Osteocyte (in vitro differentiated cells): ENCODE measurements at places on chromosomes 4 and X. TPM values are rescaled to one million over a fixed set of nuclear protein-coding genes. Genes with fewer than 3 reads are reported as not detected.

DNA sequence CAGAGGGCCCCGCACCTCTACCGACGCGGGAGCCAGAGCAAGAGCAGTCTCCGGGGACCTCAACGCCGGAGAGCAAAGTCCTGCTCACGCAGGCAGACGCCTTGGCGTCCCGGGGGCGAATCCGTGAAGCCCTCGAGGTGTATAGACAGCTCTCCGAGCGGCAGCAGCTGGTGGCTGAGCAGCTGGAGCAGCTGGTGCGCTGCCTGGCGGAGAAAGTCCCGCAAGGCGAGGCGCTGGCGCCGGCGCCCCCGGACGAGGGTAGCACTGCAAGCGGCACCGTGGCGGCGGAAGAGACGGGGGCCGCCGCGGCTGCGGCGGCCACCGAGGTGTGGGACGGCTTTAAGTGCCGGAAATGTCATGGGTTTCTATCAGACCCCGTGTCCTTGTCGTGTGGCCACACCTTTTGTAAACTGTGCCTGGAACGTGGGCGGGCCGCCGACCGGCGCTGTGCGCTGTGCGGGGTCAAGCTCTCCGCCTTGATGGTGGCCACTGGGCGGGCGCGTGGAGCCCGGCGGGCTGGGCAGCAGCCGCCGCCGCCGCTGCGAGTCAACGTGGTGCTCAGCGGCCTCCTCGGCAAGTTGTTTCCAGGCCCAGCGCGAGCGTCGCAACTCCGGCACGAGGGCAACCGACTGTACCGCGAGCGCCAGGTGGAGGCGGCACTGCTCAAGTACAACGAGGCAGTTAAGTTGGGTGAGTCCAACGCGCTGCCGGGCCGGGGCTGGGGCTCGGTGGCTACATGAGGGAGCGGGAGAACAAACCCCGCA is 672 bp downstream of the LONRF3 start:
- no peak for DNase-seq

GRCh38 chrX:136755411-136755810 is 25.3 kb downstream of the ARHGEF6 start:
- no peak for DNase-seq

DNA sequence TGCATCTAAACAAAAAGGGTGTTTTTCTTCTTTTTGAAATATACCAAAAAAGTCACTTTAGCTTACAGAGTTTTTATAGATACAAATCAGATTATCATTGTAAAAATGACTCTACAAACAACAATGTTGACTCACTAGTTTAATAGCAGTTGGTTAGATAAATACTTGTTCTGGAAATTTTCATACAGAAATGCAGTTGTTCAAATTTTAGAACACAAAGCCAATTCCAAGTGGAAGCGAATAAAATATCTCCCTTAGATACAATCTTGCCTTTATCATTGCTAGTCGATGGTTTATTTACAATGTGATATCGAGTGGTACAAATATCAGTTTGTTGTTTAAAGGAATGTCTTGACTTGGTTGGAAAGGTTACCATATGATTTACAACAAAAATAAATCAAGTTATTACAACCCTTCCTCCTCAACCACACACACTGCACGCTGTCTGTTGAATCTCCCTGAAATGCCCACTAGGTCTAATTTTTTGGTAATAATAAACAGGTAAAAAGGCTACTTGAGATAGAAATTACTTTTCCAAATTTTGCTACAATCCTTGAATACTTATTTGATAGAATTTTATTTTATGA is 114.8 kb downstream of the CDS1 start:
- no peak for DNase-seq

GRCh38 chr4:20662851-20663250 is 37.4 kb upstream of the PACRGL start:
- DNase-seq = no peak

GRCh38 chr4:109411964-109412363 is 21.7 kb upstream of the SEC24B start:
- DNase-seq = no peak

DNA sequence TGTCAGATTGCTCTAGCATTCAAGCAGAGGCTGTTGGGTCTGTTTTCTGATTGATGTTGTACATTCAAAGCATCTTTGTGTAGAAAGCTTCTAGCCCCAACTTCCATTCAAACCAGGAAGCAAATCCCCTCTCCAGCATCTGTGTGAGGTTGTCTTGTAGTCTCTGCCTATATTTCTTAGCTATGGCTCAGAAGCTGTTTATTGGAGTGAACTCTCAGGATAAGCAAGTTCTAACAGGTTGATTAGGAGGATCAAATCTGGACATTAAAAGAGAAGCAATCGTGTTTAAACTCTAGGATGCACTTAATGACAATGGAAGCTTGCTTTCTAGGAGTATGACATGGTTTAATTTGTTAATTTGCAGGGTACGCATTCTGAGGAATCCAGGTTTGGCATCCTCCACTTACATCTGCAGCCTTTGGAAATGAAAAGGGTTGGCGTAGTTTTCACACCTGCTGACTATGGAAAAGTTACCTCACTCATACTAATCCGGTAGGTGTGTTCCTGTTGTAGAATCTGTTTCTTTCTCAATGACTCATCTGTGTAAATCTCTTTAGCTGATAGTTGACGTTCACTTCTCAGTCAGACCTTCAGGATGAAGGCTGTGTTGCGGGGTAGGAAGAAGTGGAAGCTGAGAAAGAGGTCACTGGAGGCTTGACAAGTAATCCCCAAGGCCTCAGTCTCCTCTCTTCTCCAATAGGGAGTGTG is 88.0 kb upstream of the TLR2 start:
- no peak for DNase-seq

- no peak for DNase-seq
These were observed 1.8 kb downstream of the WWC2 start for GRCh38 chr4:183100827-183101226.

DNA sequence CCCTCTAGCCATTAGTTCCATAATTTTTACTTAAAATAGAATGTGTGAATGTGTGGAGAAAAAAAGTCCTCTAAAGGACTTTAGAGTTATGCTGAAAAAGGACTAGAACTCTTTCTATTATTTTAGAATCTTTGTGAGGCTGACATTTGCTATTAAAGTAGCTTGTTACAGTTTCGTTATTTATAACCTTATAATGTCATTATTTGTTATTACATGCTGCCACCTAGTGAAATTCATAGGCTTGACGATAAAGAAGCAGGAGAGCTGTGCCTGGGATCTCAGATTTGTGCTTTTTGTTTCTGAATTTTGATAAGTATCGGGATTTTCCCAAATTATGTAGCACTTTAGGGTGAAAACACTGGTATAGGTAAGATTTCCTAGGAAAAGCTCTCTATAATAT is 38.5 kb upstream of the TAPT1 start:
- DNase-seq = no peak

DNA sequence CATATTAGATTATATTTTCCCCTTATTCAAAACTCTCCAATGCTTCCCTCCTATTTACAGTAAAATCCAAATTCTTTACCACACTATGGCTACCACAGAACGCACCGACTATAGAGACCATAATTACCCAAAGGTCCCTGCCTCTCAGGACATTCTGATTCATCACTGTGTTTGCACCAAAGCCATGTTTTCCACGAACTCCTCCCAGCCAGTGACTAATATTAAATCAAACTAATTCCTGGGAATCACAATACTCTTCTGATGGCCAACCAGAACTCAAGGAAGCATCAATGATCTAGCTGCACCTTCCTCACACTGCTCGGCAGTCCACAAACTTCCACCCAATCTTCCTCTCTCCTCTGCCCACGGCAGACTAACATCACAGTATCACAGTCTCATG is 24.2 kb upstream of the EDNRA start:
- DNase-seq = no peak

Gene CXCL10
- total RNA-seq = not detected in 2 replicates

Gene INTU
- total RNA-seq = 5.3 and 6.0 TPM in 2 replicates

DNA sequence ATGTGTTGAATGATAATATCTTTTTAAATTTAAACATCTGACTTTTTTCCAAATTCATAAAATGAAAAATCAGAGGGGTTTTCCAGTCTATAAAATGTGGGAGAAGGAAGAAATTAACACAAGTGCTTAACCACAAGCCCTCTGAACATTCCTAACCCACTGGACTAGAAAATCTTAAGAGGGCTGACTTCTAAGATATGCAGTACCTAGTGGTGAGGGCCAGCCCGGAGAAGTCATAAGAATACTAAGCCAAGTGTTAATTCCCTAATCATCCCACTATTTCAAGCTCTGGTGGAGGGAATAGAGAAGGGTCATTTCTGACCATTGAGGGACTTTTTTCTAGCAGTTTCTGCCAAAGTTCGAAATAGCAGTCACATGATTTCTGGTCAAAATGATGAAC is 86.9 kb upstream of the NEIL3 start:
- no peak for DNase-seq

- no peak for DNase-seq
These were observed 65.9 kb downstream of the HHIP start for GRCh38 chr4:144711700-144712456.

DNA sequence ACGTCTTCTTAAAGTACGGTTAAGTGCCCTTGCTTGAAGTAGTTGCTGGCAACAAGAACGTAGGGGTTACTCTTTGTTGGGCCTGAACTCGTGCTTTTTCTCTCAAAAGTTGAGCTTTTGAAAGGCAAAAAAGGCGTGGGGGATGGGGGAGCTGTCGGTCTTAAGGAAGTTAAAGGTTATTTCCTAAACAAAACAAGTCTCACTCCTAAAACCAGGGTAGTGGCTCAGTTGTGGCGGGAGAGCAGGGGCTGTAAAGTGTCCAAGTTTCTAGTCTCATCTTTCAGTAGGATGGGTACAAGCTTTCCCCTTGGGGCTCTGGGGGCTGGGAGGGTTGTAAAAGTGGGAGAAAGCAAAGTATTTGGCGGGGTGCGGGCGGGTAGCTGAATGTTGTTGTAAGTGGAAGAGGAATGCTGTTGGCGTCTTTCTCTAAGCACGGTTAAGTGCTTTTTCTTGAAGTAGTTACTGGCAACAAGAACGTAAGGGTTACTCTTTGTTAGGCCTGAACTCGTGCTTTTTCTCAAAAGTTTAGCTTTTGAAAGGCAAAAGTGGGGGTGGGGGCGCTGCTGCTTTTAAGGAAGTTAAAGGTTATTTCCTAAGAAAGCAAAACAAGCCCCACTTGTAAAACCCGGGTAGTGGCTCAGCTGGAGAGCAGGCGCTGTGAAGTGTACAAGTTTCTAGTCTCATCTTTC is 904 bp upstream of the WDR1 start:
- DNase-seq = no peak

DNA sequence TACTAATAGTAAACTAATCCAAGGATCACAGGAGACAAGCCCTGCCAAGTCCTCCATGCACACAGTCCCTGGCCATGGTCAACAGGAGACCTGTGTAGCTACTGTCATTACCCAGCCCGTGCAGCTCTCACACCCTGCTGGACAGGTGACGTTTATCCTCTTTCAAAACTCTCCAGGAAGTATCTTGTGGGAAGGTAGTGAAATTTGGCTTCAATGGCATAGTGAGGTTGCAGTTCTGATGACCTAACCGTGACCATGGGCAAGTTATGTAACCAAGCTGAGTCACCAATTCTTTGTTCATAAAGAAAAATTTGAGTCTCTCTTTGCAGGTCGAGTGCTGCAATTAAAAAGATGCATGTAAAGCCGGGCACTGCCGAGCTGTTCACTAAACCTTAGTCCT is 11.3 kb upstream of the SLC2A9 start:
- no peak for DNase-seq

- DNase-seq = no peak
These were observed 56.1 kb upstream of the TMEM131L start for GRCh38 chr4:153409924-153410501.

- no peak for DNase-seq
These were observed 17.5 kb upstream of the FAM241A start for GRCh38 chr4:112127803-112128202.

Gene GATA1
- not detected in 2 replicates for total RNA-seq

GRCh38 chr4:143186649-143187048 is 1.9 kb downstream of the USP38 start:
- no peak for DNase-seq

GRCh38 chr4:19557161-19557560 is 694.5 kb upstream of the SLIT2 start:
- no peak for DNase-seq

- DNase-seq = peak; percentile 91
These were observed 134.7 kb downstream of the PALLD start for GRCh38 chr4:168631241-168632162.

DNA sequence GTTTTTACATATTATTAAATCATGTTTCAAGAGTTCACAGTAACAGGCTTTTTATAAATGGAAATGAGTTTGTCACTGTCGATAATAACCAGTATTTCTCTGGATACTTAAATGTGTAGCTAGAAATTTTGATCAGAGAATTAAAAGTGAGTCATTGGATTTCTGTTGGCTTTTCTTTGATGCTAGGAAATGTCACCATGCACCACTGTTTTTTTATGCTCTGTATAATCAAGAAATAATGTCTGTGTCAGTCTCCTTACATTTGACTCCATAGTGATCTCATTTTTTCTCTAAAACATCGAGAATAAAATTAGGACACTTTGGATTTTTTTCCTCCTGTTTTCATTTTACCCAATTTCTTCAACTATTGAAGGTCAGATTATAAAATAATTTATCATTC is 234.2 kb downstream of the RAPGEF2 start:
- DNase-seq = no peak

DNA sequence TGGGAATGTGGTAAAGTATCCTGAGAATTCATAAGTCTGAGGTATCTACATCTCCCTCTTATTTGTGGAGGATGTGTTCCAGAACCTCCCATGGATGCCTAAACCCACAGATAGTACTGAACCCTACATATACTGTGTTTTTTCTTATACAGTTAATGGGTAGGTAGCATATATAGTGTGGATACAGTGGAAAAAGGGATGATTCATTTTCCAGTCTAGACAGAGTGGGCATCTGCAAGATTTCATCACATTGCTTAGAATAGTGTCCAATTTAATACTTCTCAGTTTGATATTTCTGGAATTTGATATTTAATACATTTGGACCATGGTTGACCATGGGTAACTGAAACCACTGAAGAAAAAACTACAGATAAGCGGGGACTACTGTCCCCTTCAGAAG is 155.0 kb upstream of the ANKRD50 start:
- DNase-seq = no peak

DNA sequence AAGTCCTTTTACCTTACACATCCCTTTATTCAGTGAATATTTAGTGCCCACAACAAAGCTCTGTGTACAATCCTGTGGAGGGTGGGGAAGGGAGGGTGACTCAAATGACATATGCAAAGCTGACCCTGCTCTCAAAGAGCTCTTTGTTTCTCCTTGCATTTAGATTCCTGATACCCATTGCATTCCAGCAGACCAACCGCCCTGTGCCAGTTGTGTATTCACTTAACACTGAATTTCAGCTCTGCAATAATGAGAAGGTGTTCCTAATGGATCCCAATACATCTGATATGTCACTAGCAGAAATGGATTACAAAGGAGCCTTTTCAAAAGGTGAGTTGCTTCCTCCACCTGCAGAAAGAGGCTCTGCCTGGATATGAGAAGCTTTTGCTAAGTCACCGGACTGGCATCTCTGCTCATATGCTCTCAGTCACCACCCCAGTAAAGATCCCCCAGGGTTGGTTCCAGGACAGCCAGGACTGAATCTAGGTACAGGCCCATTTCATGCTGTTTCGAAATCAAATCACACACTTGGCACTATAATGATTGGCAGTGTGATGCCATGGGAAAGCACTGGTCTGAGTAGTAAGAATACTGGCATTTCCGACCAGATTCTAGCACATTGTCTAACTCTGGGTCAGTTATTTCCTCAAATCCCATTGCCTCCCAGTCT is 17.1 kb upstream of the ANXA3 start:
- DNase-seq = no peak

- DNase-seq = no peak
These were observed 45.9 kb downstream of the PDLIM5 start for GRCh38 chr4:94497690-94498089.

- DNase-seq = no peak
These were observed 25.5 kb upstream of the LRCH2 start for GRCh38 chrX:115259238-115259875.
